ENCODE measurements at places on chromosomes 1 and 21.

GRCh38 chr1:17393230-17393629 is 21.2 kb downstream of the PADI6 start:
- DNase-seq: no peak

DNA sequence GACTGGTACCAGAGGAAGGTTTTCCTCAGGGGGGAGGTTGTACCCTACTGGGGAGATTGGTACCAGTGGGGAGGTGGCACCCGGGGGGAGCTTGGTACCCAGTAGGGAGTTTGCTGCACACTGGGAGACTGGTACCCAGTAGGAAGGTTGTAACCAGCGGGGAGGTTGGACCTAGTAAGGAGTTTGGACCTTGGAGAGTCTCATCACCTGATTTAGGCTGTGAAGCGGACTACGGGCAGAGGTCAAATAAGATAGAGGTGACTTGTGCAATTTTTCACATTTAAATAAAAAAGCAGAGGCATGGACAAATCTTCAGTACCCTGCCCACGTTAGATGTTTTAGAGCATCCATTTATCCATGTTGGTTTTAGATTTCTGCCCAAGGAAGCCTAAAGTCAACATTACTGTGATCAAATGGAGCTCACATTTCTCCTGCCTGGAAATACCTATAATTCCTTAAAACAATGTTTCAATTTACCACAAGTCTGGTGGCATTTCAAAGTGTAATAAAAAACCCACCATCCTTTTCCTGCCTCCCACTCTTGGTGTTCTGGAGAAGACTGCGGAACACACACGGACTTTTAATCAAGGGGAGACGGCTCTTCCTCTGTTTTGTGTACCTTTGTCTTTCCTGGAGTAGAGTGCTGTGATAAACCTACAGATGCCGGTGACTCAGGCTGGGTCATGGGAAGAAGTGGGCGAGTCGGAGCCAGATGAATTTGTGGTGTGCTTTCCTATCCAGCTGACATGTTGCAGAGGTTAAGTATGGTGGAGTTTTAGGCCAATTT is 36.2 kb upstream of the MRPS6 start:
- no peak for DNase-seq

- no peak for DNase-seq
Measured at GRCh38 chr1:30403726-30404125, 319.7 kb downstream of the MATN1 start.

- no peak for DNase-seq
Measured at GRCh38 chr1:229860926-229861325, 206.1 kb upstream of the GALNT2 start.

DNA sequence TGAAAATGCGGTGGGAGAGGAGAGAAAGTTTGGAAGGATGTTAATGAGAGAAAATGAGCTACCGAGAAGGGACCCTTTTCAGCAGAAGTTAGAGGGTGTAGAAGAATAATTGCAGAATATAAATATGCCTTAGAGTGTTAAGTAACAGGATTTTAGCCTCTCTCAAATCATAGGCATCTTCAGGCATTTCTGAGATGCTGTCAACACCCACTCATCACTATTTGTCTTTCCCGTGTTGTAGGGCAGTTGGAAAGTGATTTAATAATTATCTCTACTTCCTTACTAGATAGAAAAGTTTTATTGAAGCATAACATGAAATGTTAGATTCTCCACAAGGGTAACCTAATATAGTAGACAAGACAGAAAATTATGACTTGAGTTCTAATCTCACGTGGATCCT is 96.4 kb upstream of the RGS4 start:
- DNase-seq: no peak

DNA sequence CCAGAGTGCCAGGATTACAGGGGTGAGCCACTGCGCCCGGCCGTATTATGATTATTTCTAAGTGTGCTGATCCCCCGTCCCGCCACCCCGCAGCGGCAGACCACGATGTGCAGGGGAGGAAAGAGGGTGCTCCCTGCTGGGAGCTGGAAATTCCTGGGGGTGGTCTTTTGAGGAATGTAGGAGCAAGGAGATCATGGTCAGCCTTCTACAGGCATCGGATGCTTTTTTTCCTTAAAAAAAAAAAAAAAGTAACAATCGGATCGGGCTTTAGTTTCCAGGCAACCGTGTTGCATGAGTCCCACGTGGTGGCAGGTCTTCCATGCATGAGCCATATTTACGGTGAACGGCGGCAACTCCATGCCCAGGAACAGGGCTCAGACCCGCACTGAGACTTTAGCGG is 74.2 kb upstream of the COX20 start:
- DNase-seq: no peak

GRCh38 chr1:178692564-178693327 is 32.3 kb upstream of the RALGPS2 start:
- no peak for DNase-seq

Data from CD4-positive, alpha-beta T cell treated with Interleukin-15 for 4 hours (primary cell).